ENCODE measurements at places on chromosomes 4 and X.

DNA sequence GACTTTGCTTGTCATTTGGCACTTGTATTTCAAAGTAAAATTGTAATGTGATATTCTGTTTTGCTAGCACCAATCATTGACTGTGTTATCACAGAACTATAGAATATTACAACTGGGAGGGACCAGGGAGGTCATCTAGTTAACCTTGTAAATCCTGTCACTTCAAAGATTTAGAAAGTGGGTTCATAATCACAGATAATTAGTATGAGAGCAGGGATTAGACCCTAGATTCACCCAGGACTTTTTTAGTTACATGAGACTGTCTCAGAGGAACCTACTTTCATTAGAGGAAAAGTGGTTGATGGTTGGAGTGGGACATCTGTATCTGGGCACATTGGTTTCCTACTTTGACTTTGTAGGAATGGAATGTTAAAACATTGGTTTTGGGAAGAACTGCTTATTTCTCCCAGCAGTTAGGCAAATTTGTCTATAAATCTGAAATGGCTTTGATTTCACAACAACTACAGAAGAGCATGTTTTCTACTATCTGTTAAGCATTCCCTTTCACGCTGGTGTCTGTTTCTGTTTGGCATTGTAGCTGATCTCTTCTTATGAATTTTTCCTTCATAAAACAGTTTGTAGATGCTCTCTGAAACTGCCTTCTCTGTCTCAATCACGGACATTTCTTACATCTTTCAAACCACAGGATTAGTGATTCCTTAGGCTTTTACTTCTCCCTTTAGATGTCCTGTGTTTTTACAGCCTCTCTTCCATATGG is 144.1 kb downstream of the DIPK2B start:
- ATAC-seq, result no peak

DNA sequence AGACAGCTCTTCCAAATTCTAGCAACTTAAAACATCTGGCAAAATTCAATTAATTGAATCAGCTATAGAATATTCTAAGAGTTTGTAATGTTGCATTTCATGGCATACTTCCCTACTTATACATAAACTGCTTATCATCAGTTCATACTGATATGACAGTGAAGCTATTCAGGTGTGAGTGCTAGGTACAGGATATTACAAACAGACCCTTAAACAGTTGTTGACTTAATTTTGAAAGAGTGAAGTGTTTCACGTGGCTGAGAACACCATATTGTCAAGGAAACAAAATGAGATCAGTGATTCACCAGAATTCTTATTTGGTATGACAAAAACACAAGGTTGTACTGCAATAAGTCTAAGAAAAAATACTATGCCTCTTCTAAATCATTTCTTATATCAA is 27.4 kb downstream of the CENPU start:
- no peak for ATAC-seq

DNA sequence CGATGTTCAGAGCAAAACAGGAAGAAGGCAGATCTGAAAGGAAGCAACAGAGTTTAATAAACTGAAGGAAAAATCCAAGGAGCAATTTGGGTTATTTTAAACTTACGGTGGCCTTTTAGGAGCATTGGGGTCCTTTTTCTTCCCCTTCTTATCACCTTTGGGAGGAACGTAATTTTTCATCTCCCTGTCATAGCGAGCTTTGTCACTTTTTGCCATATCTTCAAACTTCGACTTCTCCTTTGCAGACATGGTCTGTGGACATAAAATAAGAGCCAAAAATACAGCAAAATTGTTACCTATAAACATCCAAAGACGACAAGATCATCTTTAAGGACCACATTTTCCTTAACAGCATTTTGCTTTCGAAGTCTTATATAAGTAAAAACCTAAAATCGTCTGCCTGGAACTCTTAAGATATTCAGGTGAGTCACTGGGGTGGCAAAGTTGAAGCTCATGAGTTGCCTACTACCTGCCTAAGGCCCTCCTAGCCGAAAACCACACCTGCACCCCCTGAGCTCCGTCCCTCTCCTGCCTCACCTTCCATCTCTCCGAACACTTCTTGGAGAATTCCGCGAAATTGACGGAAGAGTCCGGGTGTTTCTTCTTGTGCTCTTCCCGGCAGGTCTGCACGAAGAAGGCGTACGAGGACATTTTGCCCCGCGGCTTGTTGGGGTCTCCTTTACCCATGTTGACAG is 1.0 kb downstream of the HMGB2 start:
- ATAC-seq, result no peak

GRCh38 chr4:19358015-19358414 is 893.7 kb upstream of the SLIT2 start:
- no peak for ATAC-seq

- ATAC-seq, result no peak
These were observed 49.4 kb upstream of the PRDM5 start for GRCh38 chr4:120971884-120972283.

DNA sequence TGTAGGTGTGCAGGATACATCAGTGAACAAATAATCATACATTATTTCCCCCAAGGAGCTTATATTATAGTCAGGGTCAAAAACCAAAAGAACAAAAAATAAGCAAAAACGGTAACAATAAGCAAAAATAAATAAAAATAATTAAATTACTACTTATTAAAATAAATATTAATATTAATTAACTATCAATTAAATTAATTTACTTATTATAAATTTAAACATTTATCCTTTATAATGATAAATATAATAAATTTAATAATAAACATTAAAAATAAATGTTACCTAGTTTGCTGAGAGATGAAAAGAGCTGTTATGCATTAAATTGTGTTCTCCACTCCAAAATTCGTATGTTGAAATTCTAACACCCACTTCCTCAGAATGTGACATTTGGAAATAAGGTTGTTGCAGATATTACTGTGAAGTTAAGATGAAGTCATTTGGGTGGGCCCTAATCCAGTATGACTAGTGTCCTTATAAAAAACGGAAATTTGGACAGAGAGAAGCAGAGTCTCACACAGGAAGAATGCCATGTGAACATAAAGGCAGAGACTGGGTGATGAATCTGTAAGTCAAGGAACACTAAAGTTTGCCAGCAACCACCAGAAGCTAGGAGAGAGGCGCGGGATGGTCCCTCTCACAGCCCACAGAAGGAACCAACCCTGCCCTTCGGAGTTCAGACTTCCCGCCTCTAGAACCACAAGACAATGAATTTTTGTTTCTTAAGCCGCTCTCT is 67.2 kb upstream of the IBSP start:
- ATAC-seq, result peak; percentile 55

- no peak for ATAC-seq
These were observed 39.2 kb downstream of the ARHGAP24 start for GRCh38 chr4:85514117-85514516.

DNA sequence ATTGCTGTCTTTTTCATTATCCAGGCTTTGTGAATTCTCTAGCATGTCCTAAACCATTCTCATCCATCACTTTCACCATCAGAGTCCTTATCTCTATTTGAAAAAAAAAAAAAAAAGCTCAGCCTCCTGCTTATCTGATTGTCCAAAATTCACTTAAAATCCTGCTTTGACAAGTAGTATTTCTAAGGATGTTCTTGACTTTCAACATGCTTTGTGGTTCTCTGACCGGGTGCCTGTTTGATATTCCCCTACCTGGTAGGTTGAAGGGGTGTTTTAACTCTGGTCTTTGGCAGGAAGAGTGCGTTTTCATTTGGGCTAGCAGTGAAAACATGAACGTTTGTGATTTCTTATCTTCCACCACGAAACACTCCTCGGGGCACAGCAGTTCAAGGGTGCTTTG is 17.3 kb upstream of the BBS12 start:
- no peak for ATAC-seq

DNA sequence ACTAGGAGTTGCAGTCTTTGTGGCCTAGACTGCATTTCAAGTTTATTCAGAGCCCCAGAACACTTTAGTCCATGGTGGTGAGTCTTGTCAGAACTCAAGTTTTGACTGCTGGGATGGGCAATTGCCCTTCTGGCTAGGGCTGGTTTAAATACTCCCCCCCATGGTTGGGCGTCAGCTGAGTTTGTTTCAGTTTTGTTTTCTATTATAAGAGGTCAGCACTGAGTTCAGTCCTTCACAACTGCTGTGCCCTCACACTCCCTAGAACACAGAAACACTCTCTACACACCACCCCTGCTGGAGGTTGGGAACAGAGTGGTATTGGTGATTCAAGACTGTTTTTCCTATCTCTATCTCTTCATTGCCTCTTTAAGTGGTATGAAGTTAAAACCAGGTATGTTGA is 217.0 kb downstream of the GUCY2F start:
- no peak for ATAC-seq

GRCh38 chr4:125526420-125526819 is 211.7 kb downstream of the FAT4 start:
- no peak for ATAC-seq

- ATAC-seq, result no peak
These were observed 141.7 kb upstream of the RAI2 start for GRCh38 chrX:18002791-18003190.

GRCh38 chr4:74874753-74875367 is 58.1 kb upstream of the PARM1 start:
- ATAC-seq, result peak; percentile 80

- ATAC-seq, result no peak
These were observed 33.9 kb downstream of the STX18 start for GRCh38 chr4:4507923-4508322.

GRCh38 chr4:167544391-167544790 is 310.1 kb upstream of the SPOCK3 start:
- no peak for ATAC-seq

DNA sequence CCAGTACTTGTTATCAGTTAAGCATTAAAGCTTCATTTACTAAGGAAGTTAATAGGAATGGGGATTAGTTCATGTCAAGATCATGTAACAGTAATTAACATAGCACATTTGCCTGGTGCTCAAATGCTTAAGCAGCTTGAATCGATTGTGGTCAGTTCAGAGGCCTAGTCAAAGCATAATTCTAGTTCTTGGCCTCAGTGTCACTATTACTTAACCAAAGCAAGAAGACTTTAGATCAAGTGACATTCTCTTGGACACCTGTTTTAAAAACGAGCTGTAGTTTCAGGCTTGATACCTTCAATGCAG is 115.2 kb upstream of the BMPR1B start:
- ATAC-seq, result no peak

- ATAC-seq, result no peak
These were observed 39.1 kb downstream of the HAND2 start for GRCh38 chr4:173490817-173491528.

DNA sequence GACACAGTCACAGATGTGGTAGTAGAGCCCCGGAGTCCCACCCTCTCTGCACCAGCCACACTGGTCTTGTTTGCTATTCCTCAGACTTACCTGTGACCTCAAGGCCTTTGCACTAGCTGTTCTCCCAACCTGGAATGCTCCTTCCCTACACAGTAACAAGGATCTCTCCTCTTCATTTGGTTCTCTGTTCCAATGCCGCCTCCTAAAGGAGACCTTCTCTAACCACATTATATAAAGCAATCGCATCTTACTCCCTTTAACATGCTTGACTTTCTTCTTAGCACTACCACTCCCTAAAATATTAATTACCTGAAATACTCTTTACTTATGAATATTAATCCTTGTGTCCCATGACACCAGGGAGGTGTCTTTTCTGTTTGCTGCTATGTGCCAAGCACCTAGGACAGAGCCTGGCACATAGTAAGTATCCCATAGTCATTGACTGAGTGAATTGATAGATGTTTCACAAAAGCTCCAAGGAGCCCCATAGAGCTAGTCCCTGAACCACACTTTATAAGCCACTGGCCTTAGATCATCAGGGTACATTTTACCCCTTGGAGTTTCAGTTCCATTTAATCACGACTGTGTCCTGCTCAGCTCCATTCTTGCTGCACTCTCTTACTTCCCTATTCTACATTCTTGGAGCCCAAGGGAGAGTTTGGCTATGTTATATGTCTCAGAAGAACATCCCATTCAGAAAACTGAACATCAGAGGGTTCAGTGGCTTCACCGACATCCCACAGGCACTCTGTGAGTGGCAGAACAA is 312.7 kb downstream of the RAB28 start:
- ATAC-seq, result no peak

DNA sequence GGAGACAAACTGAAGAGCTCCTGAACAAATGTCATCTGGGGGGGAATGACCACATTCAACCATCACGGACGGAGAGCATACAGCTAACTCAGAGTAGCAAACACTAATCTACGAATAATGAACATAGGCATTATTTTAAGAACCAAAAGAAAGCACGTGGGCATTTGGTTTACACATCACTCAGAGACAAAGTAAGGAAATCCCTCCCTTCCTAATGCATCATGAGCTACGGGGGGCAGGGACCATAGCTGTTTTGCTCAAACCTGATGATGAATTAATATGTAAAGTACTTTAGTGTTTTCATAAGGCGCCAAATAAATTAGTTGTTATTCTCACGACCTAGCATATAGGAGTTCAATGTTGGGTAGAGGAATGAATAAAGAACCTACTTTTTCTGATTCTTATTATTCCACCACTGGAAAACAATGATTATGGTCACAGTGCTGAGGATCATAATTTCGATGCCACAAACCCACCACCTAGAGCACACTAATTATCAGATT is 11.7 kb upstream of the TMEM156 start:
- no peak for ATAC-seq

GRCh38 chrX:154829926-154830442 is 4.5 kb downstream of the SMIM9 start:
- ATAC-seq, result no peak

DNA sequence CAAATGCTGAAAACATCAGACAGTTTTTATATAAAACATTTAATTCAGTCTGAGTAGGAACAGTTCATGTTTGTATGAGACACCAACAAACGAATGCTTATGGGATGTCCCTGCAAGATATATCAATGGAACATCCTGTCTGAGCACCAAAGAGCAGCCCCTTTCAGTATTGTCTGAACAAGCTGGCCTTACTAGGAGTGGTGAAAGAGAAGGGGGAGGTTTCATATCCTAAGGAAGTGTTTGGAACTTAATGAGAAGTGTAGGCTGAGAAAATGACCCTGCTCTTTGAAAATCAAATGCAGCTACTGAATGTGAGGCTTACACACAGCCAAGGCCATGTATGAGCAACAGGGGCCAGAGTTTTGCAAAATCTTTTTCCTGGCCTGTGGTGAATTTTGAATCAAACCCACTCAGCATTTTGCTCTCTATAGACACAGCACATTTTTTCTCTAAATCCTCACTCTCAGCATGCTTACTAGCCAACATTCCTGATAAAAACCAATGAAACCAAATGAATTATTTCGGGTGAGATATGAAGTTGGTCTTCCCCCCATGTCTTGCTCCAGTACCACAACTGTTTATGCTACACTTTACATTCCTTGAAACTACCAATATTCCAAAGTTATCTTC is 119.4 kb downstream of the LUZP4 start:
- ATAC-seq, result no peak

DNA sequence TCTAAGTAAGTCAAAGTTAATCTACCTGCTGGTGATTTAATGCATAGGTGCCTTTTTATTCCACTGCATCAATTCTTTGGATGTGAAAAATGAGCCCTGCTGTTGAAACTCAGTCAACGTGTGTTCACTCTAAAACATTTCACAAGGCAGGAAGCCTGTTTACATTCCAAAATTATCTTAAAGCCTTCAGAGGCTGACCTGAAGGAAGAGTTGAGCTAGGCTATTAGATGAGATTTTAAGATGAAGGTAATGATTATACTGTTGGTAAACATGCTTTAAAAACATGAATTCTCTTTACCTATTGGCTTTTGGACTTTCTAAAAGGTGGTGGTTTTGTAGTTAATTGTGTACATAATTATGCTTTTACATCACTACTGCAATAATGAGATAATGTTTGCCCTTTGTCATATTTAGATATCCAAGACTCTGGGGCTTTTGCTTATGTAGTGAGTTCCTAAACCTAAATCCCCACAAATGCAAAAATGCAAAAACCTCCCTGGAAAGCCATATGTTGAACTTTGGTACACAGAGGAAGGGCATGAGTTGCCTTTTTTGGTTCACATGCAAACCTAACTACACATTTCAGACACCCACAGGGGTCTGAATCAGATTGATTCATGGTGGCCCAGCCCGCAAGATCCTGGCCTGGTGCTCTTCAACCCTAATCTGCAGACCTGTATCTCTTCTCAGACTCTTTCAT is 92.3 kb downstream of the KLHL8 start:
- ATAC-seq, result no peak
